A375 (cell line): ENCODE measurements at places on chromosomes 13 and 19. TPM values are rescaled to one million over a fixed set of nuclear protein-coding genes. Genes with fewer than 3 reads are reported as not detected.

Gene RASAL3
- total RNA-seq: 0.03 TPM in 1 of 2 replicates, not detected in the other

Gene C19orf44
- total RNA-seq: 5.2 and 8.0 TPM in 2 replicates

Gene CYP4F8
- not detected in 2 replicates for total RNA-seq

Gene WDR62
- total RNA-seq: 11.6 and 12.5 TPM in 2 replicates

Gene SLC8A2
- total RNA-seq: not detected in 2 replicates
